NCI-H1417 treated with DMSO at 0.1 percent for 48 hours (cell line): ENCODE measurements at places on chromosomes 2 and 18.

DNA sequence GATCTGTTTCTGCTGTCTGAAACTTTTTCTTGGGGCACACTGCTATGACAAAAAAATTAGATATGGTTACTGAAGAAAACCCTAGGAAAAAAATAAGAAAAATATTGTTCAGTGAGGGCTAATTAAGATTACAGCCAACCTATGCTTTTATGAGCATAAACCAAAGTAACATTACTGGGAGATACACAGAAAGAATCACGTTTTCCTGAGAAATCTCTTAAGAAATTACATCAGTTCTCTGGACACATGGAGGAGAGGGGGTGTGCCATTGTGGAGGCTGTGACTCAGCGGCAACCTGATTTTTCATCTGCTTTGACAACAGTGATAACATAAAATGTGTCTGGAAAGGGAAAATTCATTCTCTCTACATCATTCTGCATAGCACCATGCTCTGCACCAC is 13.4 kb upstream of the NMI start:
- DNase-seq = no peak

- DNase-seq = no peak
Observed at GRCh38 chr2:121086450-121086849, 198.6 kb downstream of the TFCP2L1 start.

DNA sequence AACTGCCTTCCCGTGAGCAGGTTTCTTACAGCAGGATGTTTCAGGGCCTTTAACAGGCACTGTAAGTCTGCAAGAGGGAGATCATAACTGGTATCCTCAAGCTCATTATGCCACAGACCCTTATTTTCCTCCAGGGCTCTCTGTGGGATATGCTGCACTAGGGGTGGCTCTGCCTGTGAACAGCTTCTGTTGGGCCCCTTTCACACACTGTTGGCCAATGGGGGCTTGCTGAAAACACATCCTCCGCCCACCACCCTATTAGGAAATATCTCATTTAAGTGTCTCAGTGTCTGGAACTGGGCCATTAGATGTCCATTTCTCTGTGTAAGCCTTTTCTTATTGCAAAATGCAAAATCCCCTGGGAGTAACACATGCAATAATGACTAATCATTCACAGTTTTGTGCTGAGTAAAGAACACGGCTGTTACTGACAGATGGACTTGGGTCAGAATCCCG is 414.3 kb upstream of the HS6ST1 start:
- no peak for DNase-seq

DNA sequence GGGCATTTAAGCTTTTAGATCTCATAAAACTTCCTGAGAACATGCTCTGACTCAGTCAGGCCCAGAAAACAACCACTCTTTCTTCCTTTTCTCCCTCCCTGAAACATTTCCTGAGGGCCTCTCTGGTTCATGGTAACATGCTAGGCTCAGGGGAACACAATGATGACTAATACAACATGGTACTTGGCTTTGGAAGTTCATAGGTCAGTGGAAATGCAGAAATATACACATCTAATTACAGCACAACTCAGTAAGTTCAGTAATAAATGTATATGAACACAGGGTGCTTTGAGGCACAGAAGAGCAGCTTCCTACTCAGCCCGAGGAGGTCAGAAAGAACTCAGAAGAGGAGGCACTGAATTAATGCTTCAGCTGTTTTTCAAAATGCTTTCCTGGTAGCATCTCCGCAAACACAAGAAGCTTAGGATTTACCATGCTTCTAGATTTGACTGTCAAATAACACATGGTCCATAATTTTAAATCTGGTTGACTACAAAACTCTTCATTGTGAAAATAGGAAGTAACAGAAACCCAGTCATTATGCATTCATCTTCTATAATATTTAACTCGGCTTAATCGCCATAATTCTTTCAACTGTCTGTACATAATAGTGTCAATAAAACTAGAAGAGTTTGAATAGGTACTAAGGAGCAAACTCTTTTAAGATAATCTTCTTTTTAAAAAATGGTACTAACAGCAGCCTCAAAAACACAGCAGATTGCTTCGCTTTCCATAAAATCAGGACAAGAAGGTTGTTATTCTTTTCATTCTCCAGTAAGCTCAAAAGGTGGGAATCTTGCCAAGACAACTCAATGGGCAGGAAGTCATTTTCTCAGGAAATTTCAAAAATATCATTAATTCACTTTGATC is 251.3 kb downstream of the DLGAP1 start:
- DNase-seq = no peak

GRCh38 chr2:39356922-39357639 is 80.0 kb downstream of the MAP4K3 start:
- DNase-seq = no peak

DNA sequence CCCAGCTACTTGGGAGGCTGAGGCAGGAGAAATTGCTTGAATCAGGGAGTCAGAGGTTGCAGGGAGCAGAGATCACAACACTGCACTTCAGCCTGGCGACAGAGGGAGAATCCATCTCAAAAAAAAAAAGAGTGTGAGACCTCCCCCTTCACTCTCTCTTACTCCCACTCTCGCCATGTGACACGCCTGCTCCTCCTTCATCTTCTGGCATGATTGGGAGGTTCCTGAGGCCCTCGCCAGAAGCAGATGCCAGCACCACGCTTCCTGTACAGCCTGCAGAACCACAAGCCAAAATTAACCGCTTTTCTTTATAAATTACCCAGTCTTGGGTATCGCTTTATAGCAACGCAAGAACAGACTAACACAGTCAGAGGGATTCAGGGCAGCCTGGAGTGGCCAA is 66.3 kb upstream of the CREB1 start:
- no peak for DNase-seq

DNA sequence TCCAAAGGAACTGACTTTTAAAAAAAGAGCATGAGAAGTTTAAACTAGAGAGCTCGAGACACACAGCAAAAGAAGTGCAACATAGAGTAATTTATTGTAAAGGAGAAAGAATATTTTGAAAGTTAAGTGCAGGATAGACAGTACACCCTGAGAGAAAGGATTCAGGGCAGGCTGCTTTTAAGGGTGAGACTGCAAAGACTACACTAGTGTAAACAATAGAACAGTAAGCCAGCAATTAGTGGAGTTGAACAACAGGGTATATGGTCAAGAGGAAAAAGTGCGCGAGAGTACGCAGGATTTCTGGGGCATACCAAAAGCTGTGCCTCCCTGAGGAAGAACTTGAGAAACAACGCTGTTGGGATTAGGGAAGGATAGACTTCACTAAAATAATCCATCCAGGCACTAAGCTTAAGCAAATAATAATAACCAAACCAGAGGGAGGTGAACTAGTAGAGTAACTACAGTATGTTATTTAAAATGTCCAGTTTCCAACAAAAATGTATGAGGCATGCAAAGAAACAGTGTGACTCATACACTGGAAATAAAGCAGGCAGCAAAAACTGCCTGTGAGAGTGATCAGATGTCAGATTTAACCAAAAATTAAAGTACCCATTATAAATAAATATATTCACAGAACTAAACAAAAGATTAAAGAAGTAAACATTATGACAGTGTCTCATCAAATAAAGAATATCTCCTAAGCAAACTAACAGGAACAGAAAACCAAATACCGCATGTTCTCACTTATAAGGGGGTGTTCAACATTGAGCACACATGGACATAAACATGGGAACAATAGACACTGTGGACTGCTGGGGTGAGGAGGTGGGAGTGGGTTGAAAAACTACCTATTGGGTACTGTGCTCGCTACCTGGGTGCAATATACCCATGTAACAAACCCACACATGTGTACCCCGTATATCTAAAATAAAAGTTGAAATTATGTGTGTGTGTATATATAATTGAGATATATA is 40.5 kb upstream of the EMILIN2 start:
- DNase-seq = no peak

GRCh38 chr18:62996566-62996965 is 281.2 kb downstream of the PHLPP1 start:
- DNase-seq = no peak

GRCh38 chr18:13137670-13138419 is 80.7 kb upstream of the LDLRAD4 start:
- DNase-seq = no peak

- no peak for DNase-seq
Observed at GRCh38 chr2:29309090-29310029, 194.1 kb downstream of the CLIP4 start.

GRCh38 chr2:29370581-29371125 is 255.4 kb downstream of the CLIP4 start:
- no peak for DNase-seq

DNA sequence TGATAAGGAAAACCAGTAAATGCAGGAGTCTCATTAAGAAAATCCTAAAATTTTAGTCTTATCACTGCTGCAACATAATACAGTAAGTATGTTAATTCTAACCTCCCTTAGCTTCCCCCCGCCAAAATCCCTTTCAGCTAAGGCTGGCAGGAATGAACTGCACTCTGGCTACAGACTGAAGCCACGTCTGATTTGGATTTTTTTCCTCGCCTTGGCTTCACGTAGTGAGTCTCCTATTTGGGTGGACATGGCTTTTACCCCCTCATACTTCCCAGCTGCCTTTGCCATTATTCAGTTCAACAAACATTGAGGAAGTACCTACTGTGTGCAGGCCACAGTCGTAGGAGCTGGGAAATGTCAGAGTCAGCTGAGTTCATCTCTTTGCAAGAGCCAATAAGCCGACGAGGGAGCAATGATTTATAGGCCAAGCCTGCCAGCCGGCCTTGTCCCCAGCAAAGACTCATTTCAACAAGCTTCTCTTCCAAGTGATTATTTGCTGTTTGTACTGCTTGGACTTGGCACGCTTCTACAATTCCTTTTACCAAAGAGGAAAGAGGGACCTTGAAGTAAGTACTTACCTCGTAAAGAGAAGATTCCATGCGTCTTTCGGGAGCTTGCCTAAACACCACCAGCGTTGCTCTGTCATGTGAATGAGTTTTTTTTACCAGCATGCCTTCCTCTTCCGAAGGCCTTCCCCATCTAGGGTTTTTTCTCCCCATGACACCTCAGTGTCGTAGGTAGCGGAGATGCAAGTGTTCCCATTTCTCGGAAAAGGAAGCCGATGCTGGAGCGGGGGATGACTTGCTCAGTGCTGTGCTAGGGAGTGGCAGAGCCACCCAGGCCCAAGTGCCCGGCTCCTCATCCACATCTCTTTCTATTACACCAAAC is 138.6 kb downstream of the KLHL29 start:
- DNase-seq = no peak

DNA sequence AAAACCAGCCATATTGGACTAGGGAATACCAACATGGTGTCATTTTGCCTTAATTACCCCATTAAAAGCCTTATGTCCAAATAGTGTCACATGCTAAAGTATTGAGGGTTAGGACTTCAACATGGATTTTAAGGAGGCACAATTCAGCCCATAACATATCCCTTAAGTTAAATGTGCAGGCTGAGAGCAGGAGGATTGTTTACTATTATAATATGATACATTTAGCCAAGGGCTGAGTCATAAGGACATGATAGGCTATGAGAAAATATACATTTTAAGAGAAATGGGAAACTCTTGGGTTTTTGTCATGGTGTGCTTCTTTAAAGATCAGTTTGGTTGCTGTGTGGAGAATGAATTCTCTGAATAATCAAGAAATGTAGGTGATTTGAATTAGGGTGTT is 136.8 kb downstream of the RDH14 start:
- no peak for DNase-seq

- no peak for DNase-seq
Observed at GRCh38 chr2:60621688-60622429, 68.4 kb upstream of the BCL11A start.

- DNase-seq = no peak
Observed at GRCh38 chr2:37816686-37817085, 108.4 kb upstream of the RMDN2 start.

DNA sequence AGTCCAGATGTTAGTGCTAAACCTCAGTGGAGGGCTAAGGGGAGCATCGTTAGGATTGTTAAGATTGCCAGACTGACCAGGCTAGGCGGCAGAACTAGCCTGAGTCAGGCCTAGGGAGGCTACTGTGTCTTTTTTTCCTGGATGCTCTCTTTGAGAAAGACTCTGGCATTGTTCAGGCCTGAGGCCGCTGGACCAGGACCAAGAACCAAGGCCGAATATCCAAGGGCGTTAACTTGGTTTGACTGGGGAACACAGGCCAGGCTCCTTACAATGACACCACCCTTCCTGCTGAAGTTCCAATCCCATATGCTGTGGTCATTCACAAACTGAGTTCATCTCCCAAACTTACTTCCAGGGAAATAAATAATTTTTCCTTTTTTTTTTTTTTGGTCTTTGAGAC is 10.6 kb downstream of the HTRA2 start:
- DNase-seq = no peak

DNA sequence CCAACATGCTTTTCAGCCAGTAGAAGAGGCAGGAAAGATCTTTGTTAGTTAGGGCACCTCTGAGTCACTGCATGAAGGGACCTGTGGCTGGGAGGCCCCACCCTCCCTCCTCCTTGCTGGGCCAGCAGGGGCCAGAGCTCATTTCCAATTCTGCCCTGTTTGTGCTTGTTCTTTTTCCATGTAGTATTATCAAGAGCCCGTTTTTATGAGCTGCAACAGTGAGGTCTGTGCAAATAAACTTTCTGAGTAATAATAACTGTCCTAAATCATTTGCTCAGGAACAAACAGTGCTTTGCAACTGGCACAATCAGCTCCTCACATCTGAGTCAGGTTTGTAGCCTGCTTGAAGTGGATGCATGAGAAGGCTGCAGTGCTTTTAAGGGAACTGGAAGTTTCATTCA is 128.0 kb downstream of the ARL4C start:
- no peak for DNase-seq

DNA sequence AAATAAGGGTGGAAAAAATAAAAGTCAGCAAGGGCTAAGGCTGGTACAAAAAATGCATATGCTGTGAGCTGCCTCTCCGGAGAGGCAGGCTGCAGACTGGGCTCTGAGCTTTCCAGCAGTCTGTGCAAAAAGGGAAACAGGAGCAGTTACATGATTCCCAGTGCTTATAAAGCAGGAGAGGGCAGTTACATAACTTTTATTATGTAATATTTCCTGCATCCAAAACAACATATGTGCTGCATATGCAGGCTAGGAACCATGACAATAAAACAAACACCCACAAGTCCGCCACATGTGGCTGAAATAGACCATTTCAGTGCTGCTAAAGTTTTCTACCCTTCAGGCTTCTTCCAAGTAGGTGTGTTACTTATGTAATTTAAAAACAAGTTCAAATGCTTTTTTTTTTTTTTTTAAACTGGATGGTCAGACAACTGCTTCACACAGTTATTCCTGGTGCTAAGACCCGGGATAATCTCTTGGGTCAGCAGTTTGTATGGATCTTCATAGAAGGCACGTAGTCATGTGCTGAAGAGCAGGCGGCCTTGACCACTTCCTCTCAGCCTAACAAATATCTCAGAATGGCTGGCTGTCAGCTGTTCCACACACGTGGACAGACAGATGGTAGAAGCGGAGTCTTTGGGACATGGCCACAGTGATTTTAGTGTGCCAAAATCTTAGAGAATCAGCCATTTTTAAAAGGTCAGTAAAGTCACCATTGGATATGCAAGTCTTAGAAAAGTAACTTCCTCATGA is 43.5 kb downstream of the ARMC9 start:
- DNase-seq = no peak

- no peak for DNase-seq
Observed at GRCh38 chr2:239374896-239375277, 25.9 kb downstream of the HDAC4 start.

- DNase-seq = no peak
Observed at GRCh38 chr2:204971206-204971907, 426.1 kb downstream of the PARD3B start.
